ENCODE measurements at places on chromosomes 4 and X. TPM values are rescaled to one million over a fixed set of nuclear protein-coding genes. Genes with fewer than 3 reads are reported as not detected.

DNA sequence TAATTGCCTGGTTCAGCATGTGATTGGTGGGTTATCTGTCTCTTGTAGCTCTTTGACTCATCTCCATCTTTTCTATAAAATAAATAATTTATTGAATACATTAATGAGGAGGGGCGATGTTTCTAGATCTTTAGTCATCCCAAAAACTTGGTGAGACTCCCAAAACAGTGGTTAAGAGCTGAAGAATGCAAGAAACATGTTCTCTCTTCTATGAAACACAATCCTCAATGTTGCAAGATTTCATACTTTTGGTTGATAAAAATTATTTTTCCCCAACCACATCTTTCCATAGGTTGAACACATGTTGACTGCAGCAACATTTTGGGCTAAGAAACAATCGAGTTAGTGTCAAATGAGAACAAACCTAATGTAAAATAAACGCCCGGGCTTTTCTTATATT, 1.2 kb upstream of the TMEM47 start:
- no peak for DNase-seq

DNA sequence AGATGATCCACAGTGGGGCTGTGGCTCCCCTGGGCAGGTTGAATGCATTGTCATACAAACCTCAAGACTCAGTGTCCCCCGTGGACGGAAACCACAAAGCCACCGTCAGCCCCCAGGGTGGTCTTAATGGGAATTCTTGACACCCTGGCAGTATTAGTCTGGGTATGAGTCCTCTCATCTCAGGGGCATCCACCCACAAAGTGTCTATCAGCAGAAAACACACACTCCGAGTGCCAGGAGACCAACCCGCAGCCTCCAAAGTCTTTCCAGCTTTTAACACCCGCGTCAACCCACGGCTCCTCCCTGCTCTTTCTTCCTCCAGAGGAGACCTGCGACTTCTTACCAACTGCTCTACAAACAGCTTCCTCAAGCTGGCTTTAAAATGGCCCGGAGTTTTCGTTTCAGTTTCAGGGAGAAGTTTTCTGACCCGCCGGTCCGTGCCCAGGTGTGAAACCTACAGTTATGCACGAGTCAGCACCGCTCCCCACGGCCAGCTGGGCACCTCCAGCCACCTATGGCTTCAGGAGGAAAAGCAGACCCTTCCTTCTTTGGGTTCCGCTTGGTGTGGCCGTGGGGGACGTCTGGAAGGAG, 14.4 kb upstream of the ASMTL start:
- DNase-seq, result no peak

- DNase-seq, result no peak
Measured at GRCh38 chr4:183610613-183611012, 48.4 kb downstream of the RWDD4 start.

DNA sequence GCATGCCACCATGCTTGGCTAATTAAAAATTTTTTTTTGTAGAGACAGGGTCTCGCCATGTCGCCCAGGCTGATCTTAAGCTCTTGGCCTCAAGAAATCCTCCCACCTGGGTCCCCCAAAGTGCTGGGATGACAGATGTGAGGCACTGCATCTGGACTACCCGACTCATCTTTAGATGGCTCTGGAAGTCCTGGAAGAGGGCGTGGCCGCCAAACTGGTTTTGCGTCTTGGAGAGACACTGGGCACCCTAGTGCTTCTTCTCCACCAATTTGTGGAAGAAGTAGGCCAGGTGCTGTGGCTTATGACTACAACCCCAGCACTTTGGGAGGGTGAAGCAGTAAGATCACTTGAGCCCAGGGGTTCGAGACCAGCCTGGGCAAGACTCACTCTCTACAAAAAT, 47.6 kb downstream of the HOPX start:
- DNase-seq, result no peak

DNA sequence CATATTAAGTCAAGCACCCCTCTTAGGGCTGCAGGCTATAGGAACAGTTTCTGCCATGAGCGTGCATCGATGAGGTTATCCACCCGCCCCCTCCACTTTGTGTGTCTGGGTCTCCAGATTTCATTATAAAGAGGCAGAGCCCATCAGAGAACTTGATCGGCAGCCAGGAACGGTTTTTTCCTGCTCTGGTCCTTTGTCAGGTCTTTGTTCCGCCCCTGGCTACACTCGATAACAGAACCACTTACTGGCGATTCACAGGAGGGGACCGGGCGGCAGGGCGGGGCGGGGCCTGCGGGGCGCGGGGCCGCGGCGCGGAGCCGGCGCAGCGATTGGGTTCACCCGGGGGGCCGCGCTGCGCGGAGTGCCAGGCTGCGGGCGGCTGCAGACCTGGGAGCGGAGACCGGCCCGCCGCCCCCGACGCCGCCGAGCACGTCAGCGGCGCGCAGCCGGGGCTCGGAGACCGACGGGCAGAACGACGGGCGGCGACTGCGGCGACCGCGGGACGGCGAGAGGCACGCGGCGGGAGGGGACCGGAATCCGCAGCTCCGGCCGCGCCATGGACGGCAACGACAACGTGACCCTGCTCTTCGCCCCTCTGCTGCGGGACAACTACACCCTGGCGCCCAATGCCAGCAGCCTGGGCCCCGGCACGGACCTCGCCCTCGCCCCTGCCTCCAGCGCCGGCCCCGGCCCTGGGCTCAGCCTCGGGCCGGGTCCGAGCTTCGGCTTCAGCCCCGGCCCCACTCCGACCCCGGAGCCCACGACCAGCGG, at the start of gene SLC10A4:
TSS of gene SLC10A4 (plus strand) at position 338 of the 771 bp plus-strand sequence. CDS start at position 557, 219 bp downstream.
- DNase-seq, result no peak

DNA sequence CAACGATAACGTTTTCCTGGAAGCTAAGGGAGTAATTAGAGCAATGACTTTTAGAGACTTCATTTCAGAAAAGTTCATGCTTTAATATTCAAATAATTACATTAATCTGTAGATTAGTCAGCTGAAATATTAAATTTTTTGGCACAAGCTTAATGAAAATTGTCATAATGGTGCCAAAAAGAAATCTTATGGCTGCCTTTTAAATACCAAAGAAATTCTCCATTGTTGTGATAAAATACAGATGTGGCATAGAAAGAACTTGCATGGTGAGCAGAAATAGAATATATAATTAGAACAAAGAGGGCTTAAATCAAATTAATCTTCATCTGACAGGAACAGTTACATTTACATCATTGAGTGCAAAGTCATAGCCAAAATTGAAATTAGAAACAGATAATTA, 263.5 kb downstream of the AFF2 start:
- no peak for DNase-seq

UGT2B10 gene
- total RNA-seq, result 0.27 TPM

- no peak for DNase-seq
Measured at GRCh38 chr4:78642934-78643333, 91.4 kb downstream of the ANXA3 start.

DNA sequence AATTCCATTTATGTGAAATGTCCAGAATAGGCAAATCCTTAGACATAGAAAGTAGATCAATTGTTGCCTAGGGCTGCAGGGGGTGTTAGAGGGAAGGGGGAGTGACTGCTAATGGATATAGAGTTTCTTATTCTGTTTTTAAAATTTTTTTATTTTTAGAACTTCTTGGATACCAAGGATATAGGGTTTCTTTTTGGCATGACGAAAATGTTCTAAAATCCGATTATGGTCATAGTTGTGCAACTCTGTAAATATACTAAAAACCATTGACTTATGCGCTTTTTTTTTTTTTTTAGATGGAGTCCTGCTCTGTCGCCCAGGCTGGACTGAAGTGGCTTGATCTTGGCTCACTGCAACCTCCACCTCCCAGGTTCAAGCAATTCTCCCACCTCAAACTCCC, 125.2 kb upstream of the USP9X start:
- no peak for DNase-seq

GRCh38 chrX:72662020-72662747, 51.9 kb downstream of the PHKA1 start:
- no peak for DNase-seq

GRCh38 chr4:16106956-16107355, 23.1 kb upstream of the PROM1 start:
- DNase-seq, result no peak

DNA sequence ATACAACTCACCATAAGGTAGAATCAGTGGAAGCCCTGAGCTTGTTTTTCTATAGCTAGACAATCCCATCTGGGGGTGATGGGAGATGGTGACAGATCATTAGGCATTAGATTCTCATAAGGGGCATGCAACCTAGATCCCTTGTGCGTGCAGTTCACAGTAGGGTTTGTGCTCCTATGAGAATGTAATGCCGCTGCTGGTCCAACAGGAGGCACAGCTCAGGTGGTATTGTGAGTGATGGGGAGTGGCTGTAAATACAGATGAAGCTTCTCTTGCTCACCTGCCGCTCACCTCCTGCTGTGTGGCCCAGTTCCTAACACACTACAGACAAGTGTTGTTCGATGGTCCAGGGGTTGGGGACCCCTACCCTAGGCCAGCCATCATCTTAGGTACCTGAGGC, 5.9 kb upstream of the GATB start:
- peak; percentile 6 for DNase-seq

KDR gene
- 0.52 TPM for total RNA-seq

GRCh38 chr4:63393544-63393943, 1015.7 kb downstream of the TECRL start:
- DNase-seq, result no peak

DNA sequence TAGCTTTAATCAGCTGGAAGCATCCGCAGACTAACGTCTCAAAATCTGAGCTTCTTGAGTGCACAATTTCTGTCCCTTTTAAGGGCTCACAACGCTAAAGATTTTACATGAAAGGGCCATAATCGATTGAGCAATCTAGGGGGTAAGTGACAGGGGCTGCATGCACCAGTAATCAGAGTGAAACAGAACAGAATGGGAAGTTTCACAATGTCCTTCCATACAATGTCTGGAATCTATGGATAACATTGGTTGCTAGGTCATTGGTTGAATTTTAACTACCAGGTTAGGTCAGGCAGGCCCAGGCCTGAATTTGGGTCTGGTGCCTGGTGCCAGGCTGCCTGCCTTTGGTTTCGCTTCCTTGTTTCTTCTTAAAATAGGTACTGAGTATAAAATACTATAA, 42.0 kb upstream of the MTMR8 start:
- no peak for DNase-seq

DNA sequence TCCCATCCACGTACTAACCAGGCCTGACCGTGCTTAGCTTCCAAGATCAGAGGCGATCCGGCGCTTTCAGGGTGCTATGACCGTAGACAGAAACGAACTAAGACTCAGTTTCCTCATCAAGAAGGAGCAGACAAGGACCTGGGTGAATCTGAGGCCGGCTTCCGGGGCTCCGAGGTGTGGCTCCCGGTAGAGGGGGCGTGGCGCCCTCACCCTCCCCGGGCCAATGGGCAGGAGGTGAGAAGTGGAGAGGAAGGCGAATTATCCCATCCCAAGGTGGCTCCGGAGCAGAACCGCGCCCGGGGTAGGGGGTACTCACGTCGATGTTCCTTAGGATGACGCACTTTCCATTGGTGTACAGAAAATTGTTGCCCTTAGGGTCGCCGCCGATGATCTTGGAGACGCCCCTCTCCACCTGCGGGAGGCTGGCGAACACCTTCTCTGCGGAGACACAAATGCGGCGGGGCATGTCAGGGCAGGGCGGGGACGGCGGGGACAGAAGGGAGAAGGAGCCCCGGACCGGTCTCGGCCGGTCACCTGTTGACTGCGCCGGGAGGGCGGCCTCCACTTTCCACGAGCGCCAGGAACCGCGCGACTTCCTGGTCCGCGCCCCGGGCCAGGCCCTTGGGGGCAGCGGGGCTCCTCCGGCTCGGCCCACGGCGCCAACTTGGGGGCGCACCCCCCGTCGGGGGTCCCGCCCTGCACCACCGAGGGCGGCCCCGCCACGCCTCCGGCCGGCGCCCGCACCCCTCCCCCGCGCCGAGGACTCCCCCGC, 616 bp downstream of the WDR1 start:
- DNase-seq, result peak; percentile 28

DNA sequence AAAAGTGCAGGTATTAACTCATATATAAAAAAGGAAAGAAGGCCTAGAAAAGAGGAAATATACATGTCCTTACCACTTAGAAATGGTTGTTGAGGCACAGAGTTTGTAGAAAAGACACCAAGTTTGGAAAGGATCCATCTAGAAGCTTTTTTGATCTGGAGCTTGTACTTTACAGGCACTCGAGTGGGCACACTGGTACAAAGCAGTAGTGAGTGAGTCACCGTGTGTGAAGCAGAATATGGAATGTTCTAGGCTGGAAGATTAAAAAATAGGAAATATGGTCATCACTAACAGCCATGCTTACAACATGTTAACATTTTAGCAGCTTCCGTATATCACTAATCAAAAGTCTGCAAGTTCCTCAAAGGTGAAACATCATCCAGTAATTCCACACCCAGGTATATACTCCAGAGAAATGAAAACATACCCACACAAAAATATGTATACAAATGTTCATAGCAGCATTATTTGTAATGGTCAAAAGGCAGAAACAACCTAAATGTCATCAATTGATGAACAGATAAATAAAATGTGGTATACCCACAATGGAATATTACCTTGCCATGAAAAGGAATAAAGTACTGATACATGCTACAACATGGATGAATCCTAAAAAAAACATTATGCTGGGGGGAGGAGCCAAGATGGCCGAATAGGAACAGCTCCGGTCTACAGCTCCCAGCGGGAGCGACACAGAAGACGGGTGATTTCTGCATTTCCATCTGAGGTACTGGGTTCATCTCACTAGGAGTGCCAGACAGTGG, 69.5 kb downstream of the FRYL start:
- DNase-seq, result no peak

- no peak for DNase-seq
Measured at GRCh38 chr4:157004279-157005161, 32.9 kb upstream of the PDGFC start.

RBMXL3 gene
- total RNA-seq, result not detected

DNA sequence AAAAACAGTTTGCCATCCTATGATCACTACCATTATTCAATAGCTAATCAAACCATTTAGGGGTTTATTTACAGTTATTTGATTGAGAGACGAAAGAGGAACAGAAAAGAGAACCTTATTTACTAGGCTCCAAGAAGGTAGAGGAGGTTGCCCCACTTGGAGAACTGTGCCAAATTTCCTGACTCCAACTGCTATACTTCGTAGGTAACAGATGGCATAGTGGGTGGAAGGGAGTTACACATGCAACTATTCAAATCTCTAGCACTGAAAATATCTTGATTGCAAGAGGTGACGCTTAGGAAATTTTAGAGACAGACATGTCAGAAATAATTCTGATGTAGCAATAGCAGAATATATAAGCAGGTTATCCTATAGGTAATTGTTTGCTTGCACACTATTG, 38.0 kb upstream of the TMPRSS11F start:
- no peak for DNase-seq

DNA sequence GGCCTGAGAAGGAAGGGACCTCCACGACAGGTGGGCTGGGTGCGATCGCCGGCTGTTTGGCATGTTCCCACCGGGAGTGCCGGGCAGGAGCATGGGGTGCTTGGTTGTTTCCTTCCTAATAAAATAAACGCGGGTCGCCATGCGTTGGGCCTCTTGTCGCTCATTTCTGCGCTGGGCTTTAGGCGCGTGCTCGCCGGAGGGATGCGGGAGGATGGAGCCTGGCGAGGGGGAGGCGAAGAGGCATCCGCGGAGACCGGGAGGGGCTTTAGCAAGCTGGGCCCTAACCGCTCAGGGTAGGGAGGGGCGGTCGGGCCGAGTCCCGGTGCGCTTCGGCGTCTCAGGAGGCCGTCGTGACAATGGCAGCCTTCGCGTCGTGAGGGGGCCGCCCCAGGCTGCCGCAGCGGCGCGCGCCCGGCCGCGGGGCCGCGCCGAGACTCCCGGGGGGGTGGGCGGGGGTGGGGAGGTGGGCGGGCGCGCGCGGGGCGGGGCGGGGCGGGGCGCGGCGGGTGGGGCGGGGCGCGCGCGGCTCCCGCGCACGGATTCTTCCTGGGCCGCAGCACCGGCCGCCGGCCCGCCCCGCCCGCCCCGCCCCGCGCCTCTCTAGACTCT, 476 bp upstream of the GDI1 start:
- DNase-seq, result no peak

SMIM10 gene
- total RNA-seq, result not detected

SLC16A2 gene
- 0.32 TPM for total RNA-seq

Data from HCT116 (cell line).